WTC11 (cell line): ENCODE measurements at places on chromosomes 6 and 20.

- no peak for DNase-seq
Observed at GRCh38 chr6:119628691-119629594, 279.4 kb upstream of the MAN1A1 start.

GRCh38 chr6:104614394-104614793 is 245.3 kb downstream of the HACE1 start:
- no peak for DNase-seq

DNA sequence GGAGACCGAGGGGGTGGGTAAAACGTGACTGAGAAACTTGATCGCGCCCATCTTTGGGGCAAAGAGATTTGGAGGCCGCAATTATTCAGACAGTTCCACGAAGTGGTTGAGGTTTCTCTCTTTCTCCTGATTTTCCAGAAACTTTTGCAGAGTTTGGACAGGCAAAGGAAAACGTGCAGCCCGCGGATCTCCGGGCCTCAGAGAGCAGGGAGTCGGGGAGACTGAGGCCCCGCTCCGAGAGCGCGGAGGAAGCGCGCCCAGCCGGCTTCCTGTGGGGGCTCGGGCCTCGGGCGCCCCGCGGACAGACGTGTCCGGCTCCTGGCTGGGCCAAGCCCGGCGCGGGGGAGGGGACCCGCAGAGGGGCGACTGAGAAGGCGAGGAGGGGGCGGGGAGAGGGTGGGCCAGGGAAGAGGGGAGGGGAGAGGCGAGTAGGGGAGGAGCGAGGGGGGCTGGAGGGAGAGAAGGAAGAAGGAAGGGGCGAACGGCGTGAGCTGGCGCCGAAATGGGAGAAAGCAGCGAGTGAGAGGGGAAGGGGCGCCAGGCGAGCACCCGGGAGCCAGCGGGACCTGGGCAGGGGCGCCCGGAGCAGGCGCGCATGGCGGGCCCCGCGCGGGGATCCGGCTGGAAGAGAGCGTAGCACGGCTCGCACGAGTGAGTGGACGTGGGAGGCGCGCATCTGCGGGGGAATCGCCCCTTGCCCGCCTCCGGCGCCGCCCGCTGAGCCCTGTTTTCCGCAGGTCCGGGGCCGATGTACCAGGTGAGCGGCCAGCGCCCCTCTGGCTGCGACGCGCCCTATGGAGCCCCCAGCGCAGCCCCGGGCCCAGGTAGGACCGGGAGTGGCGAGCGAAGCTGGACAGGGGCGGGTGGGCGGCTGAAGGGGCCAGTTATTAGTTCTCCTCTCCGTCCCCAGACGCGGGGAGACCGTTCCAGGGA is at the start of gene MDFI:
TSS of gene MDFI (plus strand) at position 467 of the 933 bp plus-strand sequence. CDS start at position 749, 282 bp downstream.
- DNase-seq: peak; percentile 78

DNA sequence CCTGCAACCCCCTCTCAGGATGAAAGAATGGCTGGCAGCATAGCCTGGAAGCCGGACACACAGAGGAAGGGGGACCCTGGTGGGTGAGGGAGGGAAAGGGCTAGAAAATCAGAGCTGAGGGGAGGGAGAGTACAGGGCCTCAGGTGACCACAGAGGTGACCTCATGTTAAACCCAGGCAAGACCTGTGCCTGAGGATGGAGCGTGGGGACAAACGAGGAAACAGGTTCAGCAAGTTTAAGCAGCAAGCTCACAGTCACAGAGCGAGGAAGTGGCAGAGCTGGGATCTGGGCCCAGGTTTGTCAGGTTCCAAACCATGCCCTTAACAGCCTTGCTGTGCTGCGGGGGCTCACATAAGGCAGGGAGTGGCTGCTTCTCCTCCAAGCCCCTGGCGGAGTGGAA is 4.0 kb upstream of the BPI start:
- no peak for DNase-seq

DNA sequence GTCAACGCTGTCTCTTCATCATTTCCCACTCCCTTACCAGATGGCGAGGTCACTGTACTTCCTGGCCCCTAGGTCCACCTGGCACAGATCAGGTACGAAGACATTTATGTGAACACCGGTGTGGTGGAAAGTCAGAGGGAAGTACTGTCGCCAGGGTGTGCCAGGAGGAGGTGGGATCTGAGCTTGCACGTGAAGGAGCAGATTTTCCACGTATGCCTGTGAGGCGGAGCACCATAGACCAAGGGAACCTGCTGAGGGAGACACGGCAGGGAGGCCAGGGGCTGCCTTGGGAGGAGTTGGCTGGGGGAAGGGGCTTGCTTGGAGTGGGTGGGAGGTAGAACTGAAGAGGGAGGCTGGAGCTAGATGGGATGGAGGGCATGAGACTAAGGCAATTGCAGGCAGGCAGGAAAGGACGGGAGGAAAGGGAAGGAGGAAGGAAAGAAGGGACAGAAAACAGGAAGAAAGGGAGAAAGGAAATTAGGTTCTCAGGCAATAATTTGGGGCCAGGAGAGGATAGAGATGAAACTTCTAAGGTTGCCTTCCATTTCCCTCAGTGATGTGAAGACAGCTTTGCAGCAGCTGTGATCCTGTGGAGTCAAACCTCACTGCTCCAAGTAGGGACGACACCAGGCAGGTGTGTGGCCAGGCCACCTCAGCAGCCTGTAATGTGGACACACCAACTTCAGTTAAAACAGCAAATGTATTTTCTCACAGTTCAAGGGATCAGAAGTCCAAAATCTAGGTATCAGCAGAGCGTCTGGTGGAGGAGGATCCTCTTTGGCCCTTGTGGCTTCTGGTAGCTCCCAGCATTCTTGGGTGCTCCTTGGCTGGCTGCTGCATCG is 46.8 kb downstream of the CHMP4B start:
- DNase-seq: no peak

DNA sequence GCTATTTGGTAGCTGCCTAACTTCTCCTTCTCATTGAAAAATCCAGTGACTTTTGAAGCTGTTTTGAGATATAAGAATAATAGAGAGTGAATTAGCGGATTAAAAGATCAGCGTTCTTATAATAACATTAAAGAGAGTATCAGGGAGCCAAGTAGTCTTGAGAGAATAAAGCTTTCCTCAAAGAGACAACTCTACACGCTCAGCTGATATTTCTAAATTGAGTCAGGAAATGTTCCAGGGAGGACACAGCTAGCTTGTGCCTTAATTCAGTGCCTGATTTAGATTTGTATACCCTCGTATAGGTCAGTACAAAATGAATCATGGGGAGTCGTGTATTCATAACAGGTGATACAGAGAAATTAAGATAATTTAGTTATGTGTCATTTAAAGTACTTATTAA is 75.1 kb upstream of the QKI start:
- no peak for DNase-seq

DNA sequence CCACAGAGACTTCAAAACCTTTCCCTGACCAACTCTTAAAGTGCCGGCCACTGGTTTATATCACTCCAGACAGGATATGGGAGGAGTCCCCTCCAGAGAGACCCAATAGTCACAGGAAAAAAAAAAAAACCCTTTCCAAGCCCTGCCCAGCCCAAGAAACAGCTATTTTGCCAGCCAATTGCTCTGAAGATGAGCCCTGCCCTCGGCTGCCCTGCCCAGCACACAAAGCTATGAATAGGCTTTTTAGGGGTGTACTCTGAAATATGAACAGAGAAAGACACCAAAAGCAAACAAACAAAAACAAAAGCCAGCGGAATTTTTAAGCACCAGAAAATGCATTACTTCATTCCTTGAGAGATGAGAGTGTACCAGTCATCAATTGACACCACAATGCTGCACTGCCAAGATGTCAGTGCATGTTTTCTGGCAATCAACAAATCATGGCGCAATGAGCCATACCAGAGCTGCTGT is 275.1 kb downstream of the C6orf118 start:
- no peak for DNase-seq
